Pancreas (tissue), 10 donors: ENCODE measurements at places on chromosomes 13 and 19. TPM values are rescaled to one million over a fixed set of nuclear protein-coding genes. Genes with fewer than 3 reads are reported as not detected.

The NTF4 gene
- not detected for total RNA-seq

The RDH8 gene
- total RNA-seq = not detected

The SPATA13 gene
- total RNA-seq = 49.8 TPM

The CBY2 gene
- total RNA-seq = not detected

GRCh38 chr19:46478356-46478986 lies 7.1 kb upstream of the PNMA8A start:
- H3K27ac ChIP-seq = no peak overlapping the region
- H3K4me3 ChIP-seq = no peak overlapping the region
- no peaks in the 10 kb centered on the region for H3K27me3 ChIP-seq
- H3K36me3 ChIP-seq = no peaks in the 10 kb centered on the region
- peaks cover 2% of the 10 kb centered on the region for H3K4me1 ChIP-seq
- no peak for DNase-seq

DNA sequence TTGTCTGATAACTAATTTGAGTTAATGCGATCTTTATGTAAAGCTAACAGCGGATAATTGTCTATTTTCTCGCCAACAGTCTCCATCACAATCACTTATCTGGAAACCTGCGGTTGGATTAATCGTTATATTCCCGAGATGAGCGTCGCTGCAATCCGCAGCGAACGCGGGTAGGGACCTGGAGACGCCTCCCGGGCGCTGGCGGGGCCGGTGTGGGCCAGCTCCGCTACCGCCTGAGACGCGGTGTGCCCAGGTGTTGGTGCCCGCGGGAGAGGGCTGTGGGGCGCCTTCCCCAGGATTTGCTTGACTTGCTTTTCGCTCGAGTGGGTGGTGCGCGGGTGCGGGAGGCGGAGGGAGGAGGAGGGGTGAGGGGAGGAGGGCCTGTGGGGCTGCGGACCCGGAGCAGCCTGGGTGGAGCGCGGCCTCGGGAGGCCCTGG lies 38.3 kb downstream of the SOX1 start:
- H3K36me3 ChIP-seq = no peaks in the 10 kb centered on the region
- peaks cover 12% of the 10 kb centered on the region for H3K27me3 ChIP-seq
- H3K4me3 ChIP-seq = no peak overlapping the region
- H3K27ac ChIP-seq = no peak overlapping the region

- no peak overlapping the region for H3K4me3 ChIP-seq
- no peak overlapping the region for H3K27ac ChIP-seq
- no peak for DNase-seq
Observed at GRCh38 chr13:23867027-23867491, 22.1 kb downstream of the MIPEP start.

DNA sequence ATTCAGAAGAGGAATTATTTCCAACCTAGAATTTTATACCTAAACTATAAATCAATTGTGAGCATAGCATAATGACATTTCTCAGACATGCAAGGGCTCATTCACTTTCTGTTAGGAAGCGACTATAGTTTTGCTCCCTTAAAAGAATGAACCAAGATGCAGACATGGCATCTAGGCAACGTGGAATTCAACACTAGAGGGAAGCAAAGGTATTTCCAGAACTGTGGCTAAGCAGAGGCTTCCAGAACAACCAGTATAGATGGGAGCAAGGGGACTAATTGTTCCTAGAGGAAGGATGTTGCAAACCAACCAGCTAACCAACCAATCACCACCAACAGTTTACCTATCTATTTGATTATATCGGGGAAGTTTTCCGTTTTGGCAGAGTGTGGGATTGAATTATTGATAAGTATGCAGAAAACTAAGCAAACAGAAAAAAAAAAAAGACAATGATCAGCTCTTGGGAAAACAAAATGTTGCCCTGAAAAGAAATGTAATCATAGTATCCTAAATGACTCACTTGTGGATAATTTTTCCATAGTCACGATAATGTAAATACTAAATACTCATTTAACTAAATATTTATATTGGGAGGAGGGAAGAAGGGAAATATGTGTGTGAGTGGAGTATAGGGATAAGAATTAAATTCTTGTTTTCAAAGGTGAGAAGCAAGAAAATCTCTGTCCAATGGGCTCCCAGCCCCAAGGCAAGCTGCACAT lies 21.1 kb downstream of the ARL11 start:
- no peak overlapping the region for H3K4me3 ChIP-seq
- H3K27ac ChIP-seq = no peak overlapping the region
- H3K4me1 ChIP-seq = no peaks in the 10 kb centered on the region
- H3K27me3 ChIP-seq = no peaks in the 10 kb centered on the region
- H3K36me3 ChIP-seq = no peaks in the 10 kb centered on the region
- no peak for DNase-seq

GRCh38 chr19:53183146-53183764 lies 9.9 kb downstream of the ZNF665 start:
- H3K4me3 ChIP-seq = no peak overlapping the region
- no peak overlapping the region for H3K27ac ChIP-seq
- no peak for DNase-seq
- no peaks in the 10 kb centered on the region for H3K4me1 ChIP-seq
- H3K36me3 ChIP-seq = no peaks in the 10 kb centered on the region

- H3K27ac ChIP-seq = no peak overlapping the region
- H3K27me3 ChIP-seq = no peaks in the 10 kb centered on the region
- no peak overlapping the region for H3K4me3 ChIP-seq
Observed at GRCh38 chr19:16320987-16321386, 3.6 kb upstream of the KLF2 start.

DNA sequence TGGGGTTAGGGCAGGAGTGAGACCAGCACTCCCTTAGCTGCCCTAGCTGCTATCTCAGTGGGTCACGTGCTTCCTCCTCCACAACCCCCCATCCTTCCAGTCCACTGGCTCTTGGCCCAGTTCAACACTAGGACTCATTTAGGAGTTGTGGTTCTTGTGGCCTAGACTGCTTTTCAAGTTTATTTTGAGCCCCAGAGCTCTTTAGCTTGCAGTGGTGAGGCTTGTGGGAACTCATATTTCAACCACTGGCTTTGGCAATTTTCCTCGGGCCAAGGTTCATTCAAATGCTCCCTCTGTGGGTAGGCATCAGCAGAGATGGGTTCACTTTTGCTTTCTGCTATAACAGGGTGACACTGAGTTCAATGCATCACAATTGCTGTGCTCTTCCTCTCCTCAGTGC lies 436.2 kb upstream of the SLITRK5 start:
- no peak for DNase-seq
- no peaks in the 10 kb centered on the region for H3K4me1 ChIP-seq
- H3K4me3 ChIP-seq = no peak overlapping the region
- H3K27me3 ChIP-seq = no peaks in the 10 kb centered on the region
- H3K36me3 ChIP-seq = no peaks in the 10 kb centered on the region

DNA sequence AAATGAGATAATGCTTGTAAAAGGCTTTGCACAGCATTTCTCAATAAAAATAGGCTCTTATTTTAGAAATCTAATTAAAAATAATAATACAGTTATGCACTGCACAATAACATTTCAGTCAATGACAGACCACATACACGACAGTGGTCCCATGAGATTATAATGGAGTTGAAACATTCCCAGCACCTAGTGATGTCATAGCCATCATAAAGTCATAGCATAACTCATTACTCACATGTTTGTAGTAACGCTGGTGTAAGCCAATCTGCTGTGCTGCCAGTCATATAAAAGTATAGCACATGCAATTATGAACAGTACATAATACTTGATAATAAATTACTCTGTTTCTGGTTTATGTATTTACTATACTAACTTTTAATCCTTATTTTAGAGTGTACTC lies 12.7 kb upstream of the SERPINE3 start:
- H3K4me3 ChIP-seq = no peak overlapping the region
- H3K27ac ChIP-seq = no peak overlapping the region
- no peaks in the 10 kb centered on the region for H3K4me1 ChIP-seq
- H3K27me3 ChIP-seq = no peaks in the 10 kb centered on the region
- DNase-seq = no peak

GRCh38 chr13:72194523-72194922 lies 327.5 kb upstream of the DACH1 start:
- no peaks in the 10 kb centered on the region for H3K36me3 ChIP-seq
- H3K4me3 ChIP-seq = no peak overlapping the region
- H3K27me3 ChIP-seq = no peaks in the 10 kb centered on the region
- no peaks in the 10 kb centered on the region for H3K4me1 ChIP-seq

DNA sequence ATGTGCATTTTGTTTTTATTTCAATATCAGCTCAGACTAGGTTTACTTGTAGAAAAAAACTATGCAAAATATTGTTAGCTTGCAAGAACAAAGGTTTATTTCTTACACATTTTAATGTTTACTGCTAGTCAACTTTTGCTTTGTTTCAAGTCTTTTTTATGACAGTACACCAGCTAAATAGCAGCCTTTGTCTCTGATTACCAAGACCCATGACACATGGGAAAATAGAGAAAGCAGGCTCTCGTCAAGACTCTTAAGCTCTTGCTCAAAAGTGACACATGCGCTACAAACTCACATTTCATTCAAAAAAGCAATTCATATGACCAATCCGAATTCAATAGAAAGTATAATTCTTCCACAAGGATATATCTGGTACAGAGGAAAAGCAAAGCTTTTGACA lies 642.3 kb upstream of the SLITRK1 start:
- no peaks in the 10 kb centered on the region for H3K27me3 ChIP-seq
- H3K36me3 ChIP-seq = no peaks in the 10 kb centered on the region
- DNase-seq = no peak
- no peaks in the 10 kb centered on the region for H3K4me1 ChIP-seq
- no peak overlapping the region for H3K27ac ChIP-seq
- H3K4me3 ChIP-seq = no peak overlapping the region

- no peak for DNase-seq
- H3K27me3 ChIP-seq = no peaks in the 10 kb centered on the region
- H3K4me1 ChIP-seq = no peaks in the 10 kb centered on the region
- H3K4me3 ChIP-seq = no peak overlapping the region
- no peaks in the 10 kb centered on the region for H3K36me3 ChIP-seq
- no peak overlapping the region for H3K27ac ChIP-seq
Observed at GRCh38 chr19:19067276-19068072, 3.7 kb downstream of the SLC25A42 start.

GRCh38 chr13:20230913-20231838 lies 943 bp downstream of the GJB6 start:
- peaks cover 8% of the 10 kb centered on the region for H3K27me3 ChIP-seq
- no peak for DNase-seq
- no peaks in the 10 kb centered on the region for H3K4me1 ChIP-seq

DNA sequence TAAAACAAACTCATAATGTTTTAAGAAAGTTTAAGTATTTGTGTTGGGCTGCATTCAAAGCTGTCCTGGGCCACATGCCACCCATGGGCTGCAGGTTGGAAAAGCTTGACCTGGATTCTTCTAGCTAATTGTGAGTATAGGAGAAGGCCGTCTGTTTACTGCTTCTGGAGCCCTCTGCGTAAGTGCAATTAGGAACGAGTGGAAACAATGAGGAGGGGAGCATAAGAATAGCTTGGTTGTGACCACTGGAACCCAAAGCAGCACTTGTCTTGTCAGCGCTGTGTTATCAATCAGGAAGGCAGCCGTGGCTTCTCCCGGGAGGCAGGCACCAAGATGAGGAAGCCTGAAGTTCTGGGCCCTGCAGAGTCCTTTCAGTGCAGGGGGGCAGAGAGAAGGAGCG lies 110.4 kb upstream of the MBNL2 start:
- no peaks in the 10 kb centered on the region for H3K36me3 ChIP-seq
- H3K27me3 ChIP-seq = no peaks in the 10 kb centered on the region
- no peak for DNase-seq
- H3K4me3 ChIP-seq = no peak overlapping the region
- H3K4me1 ChIP-seq = peaks cover 1% of the 10 kb centered on the region
- H3K27ac ChIP-seq = no peak overlapping the region

DNA sequence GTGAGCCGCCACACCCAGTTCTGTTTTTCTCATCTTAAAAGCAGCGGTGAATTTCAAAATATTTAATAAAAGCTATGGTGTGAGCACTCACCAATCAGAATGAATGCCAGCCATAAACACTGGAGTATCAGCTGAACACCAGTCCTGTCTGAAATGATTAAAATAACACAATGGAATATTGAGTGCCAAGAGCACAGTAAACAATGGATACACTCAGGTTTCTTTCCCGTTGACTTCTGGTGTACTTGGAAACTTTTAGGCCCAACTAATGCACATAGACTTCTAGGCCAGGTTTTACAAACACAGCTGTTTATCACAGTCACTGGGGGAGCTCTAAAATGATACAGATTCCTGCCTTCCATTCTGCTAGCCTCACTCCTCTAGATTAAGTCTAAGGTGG lies 68.3 kb downstream of the SLC6A16 start:
- H3K36me3 ChIP-seq = no peaks in the 10 kb centered on the region
- DNase-seq = no peak
- H3K4me3 ChIP-seq = no peak overlapping the region
- H3K4me1 ChIP-seq = no peaks in the 10 kb centered on the region
- H3K27me3 ChIP-seq = no peaks in the 10 kb centered on the region

DNA sequence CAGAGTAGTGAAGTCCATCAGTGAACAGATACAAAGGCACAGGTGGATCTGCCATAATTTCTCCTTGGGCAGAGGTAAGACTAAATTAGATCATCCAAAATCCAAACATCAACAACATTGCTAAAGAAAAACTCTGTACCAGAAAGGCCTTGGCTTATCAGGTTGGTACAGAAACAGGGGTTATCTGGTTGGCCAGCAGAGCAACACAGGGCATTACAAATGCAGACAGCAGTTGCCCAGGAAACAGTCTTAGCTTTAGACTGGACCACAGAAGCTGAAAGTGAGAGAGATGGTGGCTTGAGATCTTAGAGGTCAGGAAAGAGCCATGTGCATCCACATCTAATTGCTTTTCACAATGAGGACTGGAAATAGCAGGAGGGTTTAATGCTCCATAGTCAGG lies 26.6 kb upstream of the DGKH start:
- DNase-seq = no peak
- H3K4me3 ChIP-seq = no peak overlapping the region
- no peaks in the 10 kb centered on the region for H3K36me3 ChIP-seq
- H3K27ac ChIP-seq = no peak overlapping the region
- no peaks in the 10 kb centered on the region for H3K27me3 ChIP-seq
